Esophagus mucosa (tissue), 1 donor: ENCODE measurements at places on chromosomes 2 and 18.
A peak's percentile ranks its signal among the peaks of the same experiment; 100 is the strongest.

- no peak for ATAC-seq
Observed at GRCh38 chr2:37794717-37795116, 123.3 kb upstream of the CDC42EP3 start.

DNA sequence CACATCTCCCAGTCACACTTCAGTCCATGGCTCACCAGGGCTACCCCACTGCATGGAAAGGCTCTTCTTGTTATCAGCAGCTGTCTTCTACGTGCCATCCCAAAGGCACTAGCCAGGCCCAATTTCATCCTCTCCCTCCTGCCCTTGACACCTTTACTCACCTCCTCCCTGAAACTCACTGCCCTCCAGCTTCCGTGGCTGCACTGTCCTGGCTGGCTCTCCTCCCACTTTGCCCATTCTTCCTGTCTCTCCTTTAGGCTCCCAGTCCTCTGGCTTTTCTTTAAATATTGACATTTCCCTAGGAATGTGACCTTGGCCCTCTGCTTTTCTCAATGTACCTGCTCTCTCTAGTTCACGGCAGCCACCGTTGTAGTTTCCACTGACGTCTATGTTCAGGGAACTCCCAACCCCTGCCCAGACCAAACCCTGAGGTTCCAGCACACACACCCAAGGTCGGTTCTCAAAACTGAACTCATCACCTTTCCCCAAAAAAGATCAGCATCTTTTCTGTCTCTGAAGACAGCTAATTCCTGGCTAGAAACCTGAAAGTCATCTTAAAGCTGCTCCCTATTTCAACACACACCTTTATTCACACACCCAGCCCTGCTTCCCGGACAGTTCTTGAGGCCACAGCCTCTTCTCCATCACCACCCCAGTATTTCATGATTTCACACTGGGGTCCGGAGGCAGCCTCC lies 36.7 kb downstream of the WDFY1 start:
- ATAC-seq: no peak

DNA sequence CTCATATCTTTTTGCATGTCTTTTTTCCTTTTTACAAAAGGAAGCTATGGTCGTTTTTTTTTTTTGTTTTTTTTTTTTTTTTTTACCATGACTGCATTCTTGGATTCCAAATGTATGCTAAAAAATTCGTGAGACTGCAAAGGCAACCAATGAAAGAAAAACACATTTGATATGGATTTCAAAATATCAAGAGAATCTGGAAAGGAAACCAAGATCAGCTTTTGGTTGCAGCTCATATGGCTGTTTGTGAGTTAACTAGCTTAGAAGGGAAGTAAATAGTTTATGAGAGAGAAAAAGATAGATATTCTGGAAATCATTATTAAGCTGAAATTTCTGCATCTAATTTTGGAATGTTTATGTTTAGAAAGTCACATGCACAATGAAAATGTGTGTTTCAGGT lies 110.3 kb downstream of the PRPF40A start:
- no peak for ATAC-seq

GRCh38 chr2:28972778-28973335 lies 8.2 kb upstream of the TOGARAM2 start:
- peak; percentile 25 for ATAC-seq

GRCh38 chr2:170836027-170836426 lies 19.3 kb downstream of the GAD1 start:
- ATAC-seq: no peak

GRCh38 chr2:20170704-20171250 lies 54.2 kb downstream of the SDC1 start:
- no peak for ATAC-seq

GRCh38 chr18:22556222-22557167 lies 138.8 kb upstream of the CTAGE1 start:
- ATAC-seq: peak; percentile 14
